Activated naive CD8-positive, alpha-beta T cell treated with anti-CD3 and anti-CD28 coated beads for 36 hours (primary cell): ENCODE measurements at places on chromosomes 16 and 17. TPM values are rescaled to one million over a fixed set of nuclear protein-coding genes. Genes with fewer than 3 reads are reported as not detected.
A peak's percentile ranks its signal among the peaks of the same experiment; 100 is the strongest.

DNA sequence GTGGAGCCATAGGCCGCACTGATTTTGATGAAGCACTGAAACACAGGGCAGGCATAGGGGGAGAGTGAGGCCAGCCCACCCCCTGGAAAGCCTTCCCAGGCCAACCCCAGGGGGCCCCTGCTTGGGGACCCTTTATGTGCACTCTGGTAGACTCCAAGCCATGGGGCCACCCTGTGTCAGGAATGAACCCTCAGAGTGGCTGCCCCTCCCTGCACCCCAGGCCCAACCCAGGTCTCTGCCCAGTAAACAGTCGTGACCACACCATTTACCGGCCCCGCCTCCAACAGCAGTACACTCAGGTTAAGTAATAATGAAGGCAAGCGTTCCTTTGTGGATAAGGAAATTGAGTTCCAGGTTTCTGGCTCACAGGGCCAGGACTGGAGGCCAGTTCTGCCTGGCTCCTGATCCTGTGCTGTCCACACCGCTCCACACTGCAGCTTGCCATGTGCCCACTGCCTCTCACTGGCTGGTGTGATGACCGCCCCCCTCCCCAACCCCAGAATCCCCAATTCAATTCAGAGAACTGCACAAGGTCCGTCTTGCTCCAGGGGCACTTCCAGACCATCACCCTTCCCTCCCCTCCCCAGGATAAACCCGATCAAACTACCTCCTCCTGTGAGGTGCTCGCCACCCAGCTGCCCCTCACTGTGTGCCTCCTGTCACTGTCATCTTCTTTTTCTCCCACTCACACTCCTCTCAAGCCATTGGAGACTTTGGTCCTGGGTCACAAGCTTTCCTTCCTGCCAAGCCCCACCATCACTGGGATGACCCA is 13.6 kb downstream of the PIMREG start:
- H3K27ac ChIP-seq, result no peak overlapping the region
- H3K4me3 ChIP-seq, result no peak overlapping the region
- peaks cover 12% of the 10 kb centered on the region for H3K4me1 ChIP-seq

GRCh38 chr16:27777527-27777926 is 227.6 kb downstream of the KATNIP start:
- peaks cover 3% of the 10 kb centered on the region for H3K36me3 ChIP-seq
- no peak overlapping the region for H3K27ac ChIP-seq
- H3K27me3 ChIP-seq, result no peaks in the 10 kb centered on the region
- no peaks in the 10 kb centered on the region for H3K4me1 ChIP-seq
- no peak for DNase-seq

- no peaks in the 10 kb centered on the region for H3K4me1 ChIP-seq
- H3K36me3 ChIP-seq, result no peaks in the 10 kb centered on the region
- no peak for DNase-seq
- no peak overlapping the region for H3K27ac ChIP-seq
- H3K4me3 ChIP-seq, result no peak overlapping the region
Observed at GRCh38 chr17:28532050-28532960, 20.1 kb downstream of the UNC119 start.

DNA sequence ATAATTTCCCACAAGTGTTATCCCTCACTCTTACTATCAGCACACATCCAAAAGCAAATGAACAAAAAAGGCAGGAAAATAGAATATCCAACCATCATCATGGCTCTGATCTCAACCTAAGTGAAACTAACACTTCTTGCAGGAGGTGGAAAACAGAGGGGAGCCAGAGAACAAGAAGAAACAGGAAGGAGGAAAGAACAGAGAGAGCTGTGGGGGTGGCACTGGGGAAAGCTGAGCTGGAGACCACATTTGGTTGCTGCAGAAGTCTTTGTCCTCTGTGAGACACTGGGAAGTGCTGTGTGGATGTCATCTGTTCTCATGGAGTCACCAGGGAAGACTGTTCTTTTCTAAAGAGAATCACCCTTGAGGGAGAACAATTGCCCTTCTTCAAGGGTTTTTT is 34.7 kb downstream of the GRB7 start:
- H3K36me3 ChIP-seq, result peaks cover 66% of the 10 kb centered on the region
- peak overlapping the region; percentile 84 for H3K27ac ChIP-seq

DNA sequence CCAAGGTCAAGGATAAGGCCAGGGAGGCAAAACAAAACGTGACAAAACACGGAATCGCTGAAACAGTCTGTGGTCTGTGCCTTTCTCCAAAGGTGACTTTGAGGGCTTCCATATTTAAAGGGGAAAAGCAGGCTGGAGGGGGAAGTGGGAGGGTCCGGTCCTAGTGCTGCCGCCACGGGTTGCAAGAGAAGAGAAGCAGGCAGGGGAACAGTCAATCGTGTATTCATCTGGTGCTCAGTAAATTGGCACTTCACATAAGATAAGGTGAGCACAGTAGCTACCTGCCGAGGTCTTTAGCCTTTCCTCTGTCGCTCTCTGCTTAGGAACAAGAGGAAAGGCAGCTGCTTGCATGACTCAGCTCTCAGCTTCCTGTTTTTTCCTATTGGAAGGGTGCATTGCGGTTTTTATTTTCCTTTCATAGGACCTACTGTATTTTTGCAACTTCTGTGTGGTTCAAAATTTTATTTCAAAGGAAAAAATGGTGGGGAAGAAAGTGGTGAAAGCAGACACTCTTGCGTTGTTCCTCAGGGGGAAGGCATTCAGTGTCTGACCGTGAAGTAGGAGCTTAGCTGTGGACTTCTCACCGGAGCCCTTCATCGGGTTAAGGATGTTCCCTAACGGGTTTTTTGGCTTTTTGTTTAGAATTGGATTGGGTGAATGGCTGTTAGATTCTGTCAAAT is 7.1 kb upstream of the LGALS3BP start:
- no peak overlapping the region for H3K27ac ChIP-seq
- DNase-seq, result no peak
- peak overlapping the region; percentile 38 for H3K4me3 ChIP-seq
- peaks cover 7% of the 10 kb centered on the region for H3K36me3 ChIP-seq
- H3K4me1 ChIP-seq, result peaks cover 21% of the 10 kb centered on the region
- no peaks in the 10 kb centered on the region for H3K27me3 ChIP-seq

- H3K27ac ChIP-seq, result no peak overlapping the region
- H3K27me3 ChIP-seq, result peaks cover 12% of the 10 kb centered on the region
- no peaks in the 10 kb centered on the region for H3K4me1 ChIP-seq
Observed at GRCh38 chr17:9905902-9906301, 831 bp upstream of the RCVRN start.

DNA sequence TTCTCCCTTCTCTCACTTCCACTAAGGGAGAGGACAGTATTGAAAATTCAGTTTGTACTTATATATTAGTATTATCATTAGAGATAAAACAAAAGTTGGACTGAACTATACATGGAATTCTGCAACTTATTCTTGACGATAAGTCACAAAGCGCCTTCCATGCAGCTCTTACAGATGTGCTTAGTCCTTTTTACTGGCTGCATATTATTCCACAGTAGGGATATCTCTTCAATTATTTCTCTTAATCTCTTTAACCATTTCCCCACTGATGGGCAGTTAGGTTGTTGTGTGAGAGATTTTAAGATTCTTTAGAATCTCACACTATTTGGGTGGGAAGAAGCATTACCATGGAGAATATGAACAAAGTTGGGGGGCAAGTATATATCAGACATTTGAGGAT is 32.0 kb downstream of the PMFBP1 start:
- no peaks in the 10 kb centered on the region for H3K4me1 ChIP-seq
- H3K27ac ChIP-seq, result no peak overlapping the region
- no peaks in the 10 kb centered on the region for H3K27me3 ChIP-seq
- H3K36me3 ChIP-seq, result no peaks in the 10 kb centered on the region
- no peak overlapping the region for H3K4me3 ChIP-seq

- H3K27me3 ChIP-seq, result no peaks in the 10 kb centered on the region
- peak overlapping the region; percentile 79 for H3K27ac ChIP-seq
- peak overlapping the region; percentile 52 for H3K4me3 ChIP-seq
- peak; percentile 60 for DNase-seq
- peaks cover 28% of the 10 kb centered on the region for H3K36me3 ChIP-seq
Observed at GRCh38 chr16:84544031-84544773, 39.7 kb upstream of the MEAK7 start.

GRCh38 chr17:18377437-18378204 is at the start of gene EVPLL:
TSS of gene EVPLL (plus strand) at chr17:18377778. CDS start at chr17:18380938, 3,160 bp downstream.
- H3K27ac ChIP-seq, result no peak within 1 kb of the TSS
- H3K27me3 ChIP-seq, result peaks cover 6% of the 10 kb centered on the region
- H3K36me3 ChIP-seq, result no peaks in the 10 kb centered on the region
- no peak within 1 kb of the TSS for H3K4me3 ChIP-seq
- no peaks in the 10 kb centered on the region for H3K4me1 ChIP-seq
- DNase-seq, result no peak

DNA sequence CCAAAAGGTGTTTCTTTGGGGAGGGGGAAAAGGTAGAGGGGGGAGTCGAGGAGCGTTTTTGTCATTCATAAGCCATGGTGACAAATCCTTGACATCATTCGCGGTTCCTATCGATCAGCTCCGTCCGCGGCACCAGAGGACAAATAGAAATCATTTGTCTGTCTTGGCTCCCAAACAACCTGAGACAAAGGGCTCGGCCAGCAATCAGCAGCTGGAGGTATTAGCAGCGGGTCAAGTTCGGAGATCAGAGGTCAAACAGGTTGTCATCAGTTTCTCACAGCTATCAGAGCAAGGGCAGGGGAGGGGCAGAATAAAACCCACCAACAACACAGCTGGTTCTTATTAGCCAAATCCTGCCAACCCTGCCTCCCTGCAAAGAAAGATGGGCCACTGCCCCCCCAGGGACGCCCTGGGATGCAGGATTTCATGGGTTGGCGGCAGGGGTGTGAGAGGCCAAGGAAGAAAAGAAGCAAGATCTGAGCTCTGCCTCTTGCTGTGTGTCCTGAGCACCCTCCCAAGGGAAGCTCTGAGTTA is 145.3 kb upstream of the LHX1 start:
- H3K27ac ChIP-seq, result no peak overlapping the region
- no peaks in the 10 kb centered on the region for H3K4me1 ChIP-seq
- no peaks in the 10 kb centered on the region for H3K36me3 ChIP-seq
- peaks cover 37% of the 10 kb centered on the region for H3K27me3 ChIP-seq
- no peak for DNase-seq
- no peak overlapping the region for H3K4me3 ChIP-seq

GRCh38 chr17:57599271-57600045 is 145.6 kb downstream of the CCDC182 start:
- peak; percentile 28 for DNase-seq
- peak overlapping the region; percentile 97 for H3K27ac ChIP-seq
- no peaks in the 10 kb centered on the region for H3K27me3 ChIP-seq
- H3K4me3 ChIP-seq, result peak overlapping the region; percentile 50
- peaks cover 33% of the 10 kb centered on the region for H3K36me3 ChIP-seq
- peaks cover 72% of the 10 kb centered on the region for H3K4me1 ChIP-seq

GRCh38 chr17:74163271-74163821 is 40.1 kb upstream of the RPL38 start:
- H3K4me3 ChIP-seq, result no peak overlapping the region
- no peak overlapping the region for H3K27ac ChIP-seq
- no peaks in the 10 kb centered on the region for H3K4me1 ChIP-seq
- no peaks in the 10 kb centered on the region for H3K36me3 ChIP-seq
- no peak for DNase-seq
- peaks cover 25% of the 10 kb centered on the region for H3K27me3 ChIP-seq

DNA sequence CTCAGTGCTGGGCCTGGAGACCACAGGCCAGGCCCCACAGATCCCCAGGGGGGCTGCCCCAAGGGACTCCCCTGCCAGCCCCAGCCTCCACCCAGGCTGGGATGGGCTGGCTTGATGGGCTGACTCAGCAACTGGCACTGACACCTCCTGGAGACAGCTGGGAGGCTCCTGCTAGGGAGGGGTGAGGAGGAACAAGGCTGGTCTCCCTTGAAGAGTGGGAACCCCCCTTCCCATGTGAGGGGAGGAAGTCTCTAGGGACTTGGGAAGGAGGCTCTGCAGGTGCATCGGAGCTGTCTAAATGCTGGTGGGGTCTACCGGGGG is 10.4 kb downstream of the NHERF1 start:
- H3K4me1 ChIP-seq, result peaks cover 69% of the 10 kb centered on the region
- peaks cover 4% of the 10 kb centered on the region for H3K36me3 ChIP-seq
- no peak for DNase-seq
- H3K27ac ChIP-seq, result peak overlapping the region; percentile 72
- peak overlapping the region; percentile 53 for H3K4me3 ChIP-seq

DNA sequence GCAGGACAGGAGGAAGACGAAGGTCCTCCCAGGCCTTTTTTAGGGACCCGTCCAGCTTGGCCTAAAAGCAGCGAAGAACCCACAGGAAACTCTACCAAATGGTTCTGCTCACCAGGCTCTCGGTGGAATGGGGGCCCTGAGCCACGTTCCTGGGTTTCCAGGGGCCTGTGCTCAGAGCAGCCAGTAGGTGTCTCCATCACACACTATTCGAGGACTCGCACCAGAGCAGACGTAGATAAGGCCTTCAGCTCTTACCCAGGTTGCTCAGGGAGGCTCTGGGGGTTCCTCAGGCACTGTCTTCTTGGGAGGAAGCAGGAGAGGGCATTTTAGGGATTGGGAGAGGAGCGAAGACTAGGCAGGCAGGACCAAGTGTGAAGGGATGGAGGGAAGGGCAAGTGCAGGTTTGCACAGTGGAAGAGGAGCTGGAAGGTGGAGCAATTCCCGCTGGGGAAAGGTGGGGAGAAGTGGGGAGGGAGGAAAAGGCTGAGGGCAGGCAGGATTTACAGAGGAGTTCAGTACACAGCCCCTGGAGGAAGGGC is 157.1 kb downstream of the RGS9 start:
- DNase-seq, result peak; percentile 54
- no peak overlapping the region for H3K4me3 ChIP-seq
- no peak overlapping the region for H3K27ac ChIP-seq

- peaks cover 17% of the 10 kb centered on the region for H3K36me3 ChIP-seq
- H3K4me3 ChIP-seq, result no peak overlapping the region
- no peak overlapping the region for H3K27ac ChIP-seq
- no peak for DNase-seq
Observed at GRCh38 chr16:19523184-19523558, 571 bp upstream of the CCP110 start.

DNA sequence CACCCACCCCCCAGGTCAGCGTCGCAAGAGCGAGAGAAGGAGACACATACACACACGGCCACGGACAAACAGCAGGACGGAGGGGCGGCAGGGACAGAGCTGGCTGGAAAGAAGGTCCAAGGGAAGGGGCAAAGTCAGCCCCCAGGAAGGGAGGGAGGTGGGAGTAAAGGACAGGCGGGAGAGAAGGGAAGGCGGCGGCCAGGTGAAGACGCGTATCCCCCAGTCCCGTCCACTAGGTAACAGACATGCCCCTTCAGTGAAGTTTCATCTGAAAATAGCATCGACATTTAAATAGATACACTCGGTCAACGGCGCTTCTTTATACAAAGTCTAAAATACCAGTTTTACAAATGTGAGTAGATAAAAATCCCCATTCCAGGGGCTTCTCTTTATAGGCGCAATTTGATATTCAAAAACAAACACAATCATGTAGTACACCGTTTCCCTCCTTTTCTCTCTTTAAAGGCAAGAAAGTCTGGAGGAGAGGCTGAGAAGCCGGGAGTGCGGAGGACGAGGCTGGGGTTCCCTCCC is 4.5 kb downstream of the CBX8 start:
- DNase-seq, result no peak
- H3K27me3 ChIP-seq, result peaks cover 56% of the 10 kb centered on the region
- no peaks in the 10 kb centered on the region for H3K36me3 ChIP-seq
- no peak overlapping the region for H3K4me3 ChIP-seq
- peaks cover 15% of the 10 kb centered on the region for H3K4me1 ChIP-seq

The DDX42 gene
- 105 TPM for total RNA-seq

The NPIPA3 gene
- not detected for total RNA-seq

The TERB1 gene
- total RNA-seq, result not detected

The TPSAB1 gene
- total RNA-seq, result not detected

The VWA3A gene
- total RNA-seq, result not detected

The PITPNM3 gene
- 0.72 TPM for total RNA-seq

The PYY gene
- not detected for total RNA-seq

The ATP2C2 gene
- not detected for total RNA-seq

The HCRT gene
- total RNA-seq, result not detected

The ADGRG3 gene
- total RNA-seq, result not detected

The ITGAX gene
- 1.6 TPM for total RNA-seq

The KLHL10 gene
- total RNA-seq, result 0.19 TPM
